ENCODE measurements at places on chromosomes 11 and 22.

- DNase-seq = no peak
Measured at GRCh38 chr11:93849751-93850593, 446 bp downstream of the VSTM5 start.

- DNase-seq = no peak
Measured at GRCh38 chr11:89503422-89503821, 12.2 kb upstream of the NOX4 start.

DNA sequence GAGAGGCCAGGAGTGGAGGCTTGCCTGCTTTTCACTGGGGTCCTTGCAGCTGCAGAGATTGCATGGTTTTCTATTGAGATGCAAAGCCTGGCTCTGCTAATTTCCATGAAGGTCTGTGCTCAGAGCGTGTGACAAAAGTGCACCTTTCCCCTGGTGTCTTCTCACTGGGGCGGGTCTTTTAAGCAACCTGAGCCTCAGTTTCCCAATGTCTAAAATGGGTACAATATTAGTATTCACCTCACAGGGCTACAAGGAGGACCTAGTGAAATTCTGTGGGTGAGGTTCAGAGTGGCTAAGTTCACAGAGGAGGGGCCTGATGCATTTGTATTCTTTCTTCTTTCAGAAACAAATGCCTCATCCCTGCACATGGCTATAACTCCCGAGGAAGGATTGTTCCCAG is 20.3 kb downstream of the PPM1F start:
- no peak for DNase-seq

- no peak for DNase-seq
Measured at GRCh38 chr11:62458212-62459002, 39.6 kb downstream of the SCGB1A1 start.

DNA sequence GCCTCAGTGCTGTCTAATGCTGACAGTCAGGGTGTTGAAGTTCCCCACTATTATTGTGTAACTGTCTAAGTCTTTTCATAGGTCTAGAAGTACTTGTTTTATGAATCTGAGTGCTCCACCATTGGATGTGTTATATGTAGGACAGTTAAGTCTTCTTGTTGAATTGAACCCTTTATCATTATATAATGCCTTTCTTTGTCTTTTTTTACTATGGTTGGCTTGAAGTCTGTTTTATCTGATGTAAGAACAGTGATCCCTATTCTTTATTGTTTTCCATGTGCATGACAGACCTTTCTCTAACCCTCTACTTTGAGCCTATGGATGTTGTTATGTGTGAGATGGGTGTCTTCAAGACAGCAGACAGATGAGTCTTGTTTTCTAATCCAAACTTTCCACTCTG is 107.8 kb upstream of the C11orf58 start:
- DNase-seq = no peak

- no peak for DNase-seq
Measured at GRCh38 chr11:64351136-64351631, 7.8 kb upstream of the RPS6KA4 start.

DNA sequence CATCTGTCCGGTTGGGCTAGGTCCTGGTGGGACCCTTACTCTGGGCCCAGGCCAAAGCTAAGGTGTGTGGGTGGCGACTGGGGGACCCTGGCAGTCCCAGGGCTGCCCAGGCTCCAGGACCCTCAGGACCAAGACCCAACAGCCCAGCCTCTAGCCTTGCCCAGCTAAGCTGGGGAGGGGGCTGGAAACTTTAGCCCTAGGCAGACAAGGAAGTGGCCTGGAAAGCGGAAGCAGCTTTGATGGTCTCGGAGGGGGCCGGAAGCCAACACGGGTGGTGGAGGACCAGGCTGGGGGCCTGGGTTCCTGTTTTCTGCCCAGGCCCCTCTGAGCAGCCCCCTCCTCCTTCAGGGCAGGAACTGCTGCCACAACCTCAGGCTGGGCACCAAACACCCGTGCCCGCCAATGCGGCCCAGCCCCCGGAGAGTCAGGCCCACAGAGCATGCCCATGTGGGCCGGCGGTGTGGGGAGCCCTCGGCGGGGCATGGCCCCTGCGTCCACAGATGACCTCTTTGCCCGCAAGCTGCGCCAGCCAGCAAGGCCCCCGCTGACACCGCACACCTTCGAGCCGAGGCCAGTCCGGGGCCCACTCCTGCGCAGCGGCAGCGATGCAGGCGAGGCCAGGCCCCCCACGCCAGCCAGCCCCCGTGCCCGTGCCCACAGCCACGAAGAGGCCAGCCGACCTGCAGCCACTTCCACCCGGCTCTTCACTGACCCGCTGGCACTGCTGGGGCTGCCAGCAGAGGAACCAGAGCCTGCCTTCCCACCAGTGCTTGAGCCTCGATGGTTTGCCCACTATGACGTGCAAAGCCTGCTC is 2.8 kb downstream of the SIPA1 start:
- no peak for DNase-seq

DNA sequence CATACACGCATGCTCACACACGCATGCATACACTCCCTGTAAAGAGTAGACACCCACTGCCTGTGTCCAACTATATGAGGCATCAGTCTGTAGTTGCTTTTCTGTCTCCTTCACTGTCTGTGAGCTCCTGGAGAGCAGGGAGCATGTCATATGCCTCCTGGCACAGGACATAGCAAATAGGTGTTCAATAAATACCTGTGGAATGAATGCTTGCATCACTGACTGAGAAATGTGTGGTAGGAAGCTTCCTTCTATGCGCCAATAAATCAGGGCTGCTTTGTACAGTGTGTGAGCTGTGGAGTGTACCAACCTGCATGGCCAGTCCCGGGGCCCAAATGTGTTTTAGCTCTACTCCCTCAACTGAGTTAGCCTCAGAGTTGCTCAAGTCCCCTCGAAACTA is 37.2 kb upstream of the NAV2 start:
- no peak for DNase-seq

- DNase-seq = no peak
Measured at GRCh38 chr11:31127290-31127689, 242.2 kb downstream of the DCDC1 start.

GRCh38 chr11:12361682-12362081 is 15.7 kb upstream of the PARVA start:
- no peak for DNase-seq

All from SHP77 treated with DMSO at 0.1 percent for 48 hours (cell line).